T-cell (primary cell): ENCODE measurements at places on chromosomes 5 and 9. TPM values are rescaled to one million over a fixed set of nuclear protein-coding genes. Genes with fewer than 3 reads are reported as not detected.

Gene TSSK1B
- total RNA-seq: not detected

Gene SPATA31D4
- not detected for total RNA-seq

Gene WDR41
- total RNA-seq: 11.7 TPM

Gene IL13
- 0.38 TPM for total RNA-seq

Gene GZMA
- total RNA-seq: 9.9 TPM

Gene PCDHAC2
- total RNA-seq: not detected

Gene ST8SIA4
- total RNA-seq: 30.4 TPM

Gene CD72
- 2.5 TPM for total RNA-seq

Gene PCDHGB3
- total RNA-seq: 0.41 TPM

Gene DYNC2I2
- total RNA-seq: 10.5 TPM

Gene ZNF782
- total RNA-seq: 10.3 TPM

Gene GARIN3
- total RNA-seq: not detected

Gene BTNL3
- not detected for total RNA-seq

Gene SLC45A2
- not detected for total RNA-seq

Gene FREM1
- 0.76 TPM for total RNA-seq

Gene ANP32B
- total RNA-seq: 151 TPM

Gene ANKRD34B
- not detected for total RNA-seq

Gene ZDHHC11B
- total RNA-seq: 3.6 TPM

Gene SLC23A1
- total RNA-seq: not detected

Gene HACD4
- total RNA-seq: 11.3 TPM

Gene C5orf52
- not detected for total RNA-seq

Gene PCDHA1
- total RNA-seq: not detected

Gene ABCA1
- total RNA-seq: 0.62 TPM
